ENCODE measurements at places on chromosomes 7 and 10.

GRCh38 chr10:15222511-15222910 is 54.0 kb upstream of the NMT2 start:
- DNase-seq, result no peak

- DNase-seq, result no peak
Measured at GRCh38 chr10:123746061-123746460, 79.9 kb downstream of the GPR26 start.

DNA sequence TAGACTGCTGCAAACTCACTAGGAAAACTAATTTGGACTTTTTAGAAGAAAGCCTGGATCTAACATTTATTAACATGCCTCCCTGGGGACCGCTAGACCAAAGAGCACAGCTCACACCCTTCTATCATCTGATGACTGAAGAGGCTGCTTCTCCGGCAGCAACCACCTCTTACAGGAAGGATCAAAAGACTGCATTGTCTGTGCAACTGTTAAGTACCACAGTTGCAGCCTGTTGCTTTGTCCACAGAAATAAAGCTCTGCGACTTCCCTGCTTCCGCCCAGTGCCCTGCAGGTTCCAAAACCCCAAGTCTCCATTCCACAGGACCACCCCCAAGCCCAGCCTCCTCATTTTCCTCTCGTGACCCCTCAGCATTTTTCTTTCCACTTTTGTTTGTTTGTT is 14.0 kb upstream of the PODXL start:
- DNase-seq, result no peak

GRCh38 chr7:130272381-130273080 is 5.9 kb downstream of the CPA2 start:
- DNase-seq, result peak; percentile 59

GRCh38 chr7:3138206-3138605 is 94.5 kb upstream of the CARD11 start:
- DNase-seq, result no peak

GRCh38 chr7:33904681-33905388 is 504 bp upstream of the BMPER start:
- peak; percentile 74 for DNase-seq

GRCh38 chr7:30469303-30469702 is 9.3 kb downstream of the NOD1 start:
- peak; percentile 92 for DNase-seq

DNA sequence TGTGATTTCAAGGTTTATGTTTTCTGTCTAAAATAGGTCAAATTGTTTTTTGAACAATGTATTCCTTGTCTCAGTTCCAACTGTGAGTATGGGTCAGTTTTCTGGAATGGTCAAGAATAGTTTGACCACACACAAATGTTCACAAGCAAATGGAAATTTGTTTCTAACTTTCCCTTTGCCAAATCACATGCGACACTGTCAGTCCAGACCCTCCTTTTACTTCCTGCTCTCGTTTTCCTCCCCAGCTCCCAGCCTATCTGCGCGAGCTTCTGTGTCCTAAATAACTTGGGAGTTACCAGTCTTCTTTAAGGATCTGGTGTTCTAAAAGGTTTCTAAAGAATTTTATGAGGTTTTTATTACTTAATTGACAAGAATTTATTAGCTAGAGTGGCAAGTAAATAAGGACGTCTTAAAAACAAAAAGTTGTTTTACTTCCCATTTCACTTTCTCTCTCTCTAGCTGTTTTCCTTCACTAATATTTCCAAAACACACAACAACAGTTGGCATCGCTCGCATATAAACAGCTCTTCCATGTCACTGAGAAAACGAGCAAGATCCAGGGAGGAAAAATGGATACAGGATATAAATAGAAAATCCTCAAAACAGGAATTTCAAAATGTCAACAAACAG is 266.1 kb upstream of the KLF6 start:
- no peak for DNase-seq

GRCh38 chr10:62112300-62112699 is 156.3 kb downstream of the RTKN2 start:
- DNase-seq, result peak; percentile 16

DNA sequence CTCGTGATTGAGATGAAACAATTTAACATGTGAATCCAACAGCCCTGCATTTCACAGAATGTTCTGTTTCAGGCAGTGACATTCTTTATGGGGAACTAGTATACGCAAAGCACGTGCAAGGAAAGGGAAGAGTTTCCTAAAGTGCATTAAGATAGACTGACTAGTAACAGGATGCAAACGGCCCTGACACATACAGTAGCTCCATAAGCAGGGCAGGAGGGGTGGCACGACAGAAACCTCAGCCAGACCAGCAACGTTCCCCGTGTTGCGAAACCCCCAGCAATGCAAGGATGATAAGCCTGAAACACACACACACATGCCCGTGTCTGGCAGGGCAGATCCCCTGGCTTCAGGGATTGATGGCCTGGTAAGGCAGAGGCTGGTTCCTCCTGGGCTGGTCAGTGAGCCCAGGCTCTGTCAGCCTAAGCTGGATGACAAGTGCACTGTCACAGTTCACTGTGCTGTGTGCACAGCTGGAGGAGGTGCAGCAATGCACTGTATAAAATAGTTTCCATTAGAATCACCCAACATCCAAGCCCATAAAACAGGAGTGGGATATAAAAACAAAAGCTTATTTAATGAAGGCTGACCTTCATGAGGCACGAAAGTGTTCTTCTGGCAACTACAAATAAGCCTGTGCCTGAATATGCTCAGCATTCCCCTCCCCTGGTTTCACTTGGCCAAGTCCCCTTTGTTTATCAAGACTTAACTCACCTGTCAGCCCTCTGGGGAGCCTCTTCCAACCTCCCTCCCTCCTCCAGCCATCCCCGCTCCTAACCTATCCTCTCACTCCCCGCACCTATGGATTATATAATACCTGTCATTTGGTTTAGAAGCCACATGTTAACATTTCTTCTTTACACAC is 88.8 kb downstream of the GSAP start:
- peak; percentile 61 for DNase-seq

DNA sequence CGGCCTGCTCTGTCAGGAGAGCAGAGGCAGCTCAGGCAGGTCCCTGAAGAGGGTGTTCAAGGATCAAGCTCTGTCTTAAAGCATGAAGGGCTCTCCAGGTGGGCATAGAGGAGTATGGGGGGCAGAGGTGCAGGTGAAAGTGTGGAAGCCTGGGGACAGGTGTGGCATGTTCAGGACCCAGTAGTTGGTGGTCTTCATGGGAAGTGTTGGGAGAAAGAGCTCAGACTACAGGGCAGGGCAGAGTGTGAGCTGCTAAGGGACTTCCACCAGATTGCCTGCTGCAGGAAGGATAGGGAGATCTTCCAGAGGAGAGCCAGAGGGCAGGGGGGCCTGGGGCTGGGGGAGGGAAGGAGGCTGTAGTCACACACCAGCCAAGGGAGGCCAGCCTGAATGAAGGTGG is 156.5 kb upstream of the GDF10 start:
- DNase-seq, result no peak

DNA sequence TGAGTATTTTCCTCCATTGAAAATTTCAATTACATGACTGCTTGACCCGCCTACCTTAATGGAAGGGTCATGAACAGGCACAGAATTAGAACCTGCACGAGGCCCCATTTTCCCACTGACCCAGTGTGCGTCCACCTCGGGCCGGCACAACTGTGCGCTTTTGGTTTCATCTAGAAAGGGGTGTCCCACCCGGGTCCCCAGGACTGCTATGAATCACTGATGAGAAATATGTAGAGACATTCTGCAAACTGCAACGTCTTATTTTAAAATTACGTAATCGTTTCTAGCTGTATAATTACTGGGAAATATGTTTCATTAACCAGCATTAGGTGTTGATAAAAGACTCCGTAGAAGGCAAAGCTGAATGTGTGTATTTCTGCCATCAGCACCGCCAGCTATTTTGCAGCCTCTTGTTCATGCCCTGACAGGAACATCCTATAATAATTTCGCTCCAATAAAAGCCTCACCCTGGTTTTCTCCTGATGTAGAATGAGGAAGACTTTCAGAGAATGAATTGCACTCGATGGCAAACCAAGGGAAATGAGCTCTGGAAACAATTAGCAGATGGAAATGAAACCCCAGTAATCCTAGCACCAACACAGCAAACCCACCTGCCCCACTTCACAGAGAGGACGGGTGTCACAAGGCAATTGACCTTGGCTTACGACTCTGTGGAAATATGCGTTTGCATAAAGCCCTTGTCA is 562.1 kb downstream of the DNAJB6 start:
- no peak for DNase-seq

GRCh38 chr10:3754727-3755439 is 30.1 kb downstream of the KLF6 start:
- no peak for DNase-seq

GRCh38 chr10:124497196-124497881 is 35.7 kb downstream of the LHPP start:
- DNase-seq, result no peak

DNA sequence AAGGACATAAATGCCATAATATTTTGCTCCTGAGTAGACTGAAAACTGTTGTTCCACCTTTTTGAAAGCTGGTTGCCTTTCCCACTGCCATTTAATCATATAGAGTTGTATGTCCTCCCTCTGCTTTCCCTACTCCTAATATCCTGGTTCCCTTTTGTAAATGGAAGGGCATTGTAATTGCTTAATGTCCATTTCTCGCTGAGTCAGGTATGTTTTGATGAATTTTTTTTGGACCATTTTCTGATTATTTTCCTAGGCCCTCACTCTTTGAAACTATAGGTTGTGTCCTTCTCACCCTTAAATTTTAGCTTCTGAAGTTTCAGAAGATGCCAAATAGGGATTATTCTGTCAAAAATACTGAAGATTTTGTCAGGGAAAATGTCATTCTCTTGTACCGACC is 45.5 kb downstream of the WAC start:
- DNase-seq, result no peak

DNA sequence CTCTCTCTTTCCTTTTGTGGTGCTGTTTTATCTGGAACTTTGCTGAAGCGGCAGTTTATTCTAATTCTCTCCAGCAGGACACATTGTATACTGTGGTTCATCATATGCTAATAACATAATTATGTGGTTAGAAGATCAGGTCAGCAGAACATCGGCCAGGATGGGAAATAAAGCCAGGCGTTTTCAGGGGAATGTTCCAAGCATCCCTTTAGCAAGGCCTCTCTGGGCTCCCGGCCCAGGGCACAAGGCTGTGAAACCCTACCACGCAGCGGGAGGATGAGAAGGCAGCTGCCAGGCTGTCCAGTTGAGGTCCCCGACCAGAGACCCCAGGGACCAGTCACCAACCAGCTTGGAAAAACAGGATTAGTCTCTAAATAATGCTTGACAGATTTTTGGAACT is 112.2 kb upstream of the GALNT17 start:
- no peak for DNase-seq

GRCh38 chr7:16745645-16746044 is 7.9 kb upstream of the TSPAN13 start:
- no peak for DNase-seq

- no peak for DNase-seq
Measured at GRCh38 chr7:1080252-1080920, 7.5 kb upstream of the GPER1 start.

GRCh38 chr7:143495851-143496250 is 18.2 kb downstream of the TAS2R41 start:
- DNase-seq, result no peak

- DNase-seq, result no peak
Measured at GRCh38 chr7:65827366-65827765, 45.5 kb upstream of the VKORC1L1 start.

DNA sequence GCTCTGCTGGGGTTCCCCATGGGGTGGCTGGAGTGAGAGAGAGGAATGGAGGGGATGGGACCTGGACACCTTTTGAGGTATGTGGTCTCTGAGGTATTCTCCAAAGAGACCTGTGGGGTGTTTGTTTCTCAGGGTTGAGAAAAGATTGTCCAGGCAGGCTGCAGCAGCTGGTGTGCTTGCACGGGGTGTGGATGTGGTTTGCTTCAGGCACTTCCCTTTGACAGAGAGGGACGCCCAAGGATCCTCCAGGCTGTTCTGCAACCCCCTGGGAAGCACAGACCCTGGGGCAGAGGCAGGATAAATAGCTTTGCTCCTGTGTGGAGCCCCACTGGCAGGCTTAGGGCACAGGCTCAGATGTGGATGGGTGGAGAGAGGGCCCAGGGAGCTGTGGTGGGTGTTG is 115.1 kb upstream of the AGK start:
- DNase-seq, result no peak

GRCh38 chr7:124412531-124412930 is 353.1 kb downstream of the GPR37 start:
- no peak for DNase-seq

DNA sequence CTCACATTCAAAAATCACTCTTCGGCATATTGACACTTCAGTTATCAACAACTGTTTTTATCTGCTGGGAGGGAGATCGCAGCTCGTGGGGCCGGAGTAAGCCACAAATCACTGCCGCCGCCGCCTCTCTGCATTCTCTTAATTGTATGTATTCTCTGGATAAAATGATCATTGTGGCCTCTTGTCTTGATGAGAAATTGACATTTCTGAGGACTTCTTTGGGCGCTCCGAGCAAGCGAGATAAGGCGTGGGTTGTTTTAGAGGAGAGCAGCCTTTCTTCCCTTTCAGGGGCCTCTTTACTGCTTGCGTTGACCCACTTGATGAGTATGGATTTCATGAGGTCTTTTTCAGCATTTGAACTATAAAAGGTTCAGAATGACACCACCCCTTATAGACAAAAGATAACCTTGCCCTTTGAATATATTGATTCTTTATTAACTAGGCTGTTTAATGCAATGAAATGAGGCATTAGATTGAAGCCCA is 130.6 kb downstream of the EBF3 start:
- no peak for DNase-seq

- peak; percentile 43 for DNase-seq
Measured at GRCh38 chr7:115299397-115300037, 377.6 kb downstream of the MDFIC start.

- DNase-seq, result no peak
Measured at GRCh38 chr10:47295411-47295810, 4.6 kb upstream of the GDF10 start.

DNA sequence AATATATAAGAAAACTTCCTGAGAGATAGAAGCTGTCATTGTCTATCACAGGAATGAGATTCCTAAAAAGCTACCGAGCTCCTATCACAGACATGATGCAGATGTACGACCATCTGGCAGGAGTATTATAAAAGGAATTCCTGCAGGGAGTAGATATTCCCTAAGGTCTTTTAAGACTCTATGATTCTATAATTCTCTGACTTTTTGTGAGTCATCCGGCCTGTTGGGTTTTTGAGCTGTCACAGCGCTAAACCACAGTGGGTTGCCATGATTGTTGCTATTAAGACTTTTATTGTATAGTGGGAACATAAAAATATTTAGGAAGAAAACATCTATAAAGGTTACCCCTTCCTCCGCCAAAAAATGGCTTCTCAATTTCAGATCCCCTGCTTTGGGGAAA is 223.4 kb downstream of the BMPER start:
- no peak for DNase-seq

- DNase-seq, result no peak
Measured at GRCh38 chr10:33307835-33308234, 26.6 kb downstream of the NRP1 start.

- DNase-seq, result no peak
Measured at GRCh38 chr10:112955582-112956421, 5.8 kb downstream of the TCF7L2 start.

DNA sequence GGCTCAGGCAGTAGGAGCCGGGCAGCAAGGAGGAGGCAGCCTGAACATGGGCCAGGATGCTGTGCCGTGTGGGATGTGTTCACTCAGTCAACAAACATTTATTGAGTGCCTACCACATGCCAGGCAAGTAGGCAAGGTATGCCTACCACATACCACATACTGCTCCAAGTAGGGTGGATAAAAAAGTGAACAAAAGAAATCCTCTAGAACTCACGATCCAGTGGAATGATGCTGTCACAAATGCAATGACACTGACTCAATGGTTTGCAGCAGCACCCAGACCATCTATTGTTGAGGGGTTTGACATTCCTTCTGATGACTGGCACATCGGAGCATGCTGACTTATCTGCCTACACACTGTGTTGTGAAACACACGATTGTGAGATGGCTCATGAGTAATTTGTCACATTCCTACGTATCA is 413.5 kb downstream of the NRG3 start:
- DNase-seq, result no peak

Data from ELF-1 (cell line).